ENCODE measurements at places on chromosomes 16 and 17.

- peak; percentile 40 for DNase-seq
Observed at GRCh38 chr17:30378241-30378824, 394 bp upstream of the CPD start.

- no peak for DNase-seq
Observed at GRCh38 chr17:4301066-4301465, 37.3 kb upstream of the ANKFY1 start.

DNA sequence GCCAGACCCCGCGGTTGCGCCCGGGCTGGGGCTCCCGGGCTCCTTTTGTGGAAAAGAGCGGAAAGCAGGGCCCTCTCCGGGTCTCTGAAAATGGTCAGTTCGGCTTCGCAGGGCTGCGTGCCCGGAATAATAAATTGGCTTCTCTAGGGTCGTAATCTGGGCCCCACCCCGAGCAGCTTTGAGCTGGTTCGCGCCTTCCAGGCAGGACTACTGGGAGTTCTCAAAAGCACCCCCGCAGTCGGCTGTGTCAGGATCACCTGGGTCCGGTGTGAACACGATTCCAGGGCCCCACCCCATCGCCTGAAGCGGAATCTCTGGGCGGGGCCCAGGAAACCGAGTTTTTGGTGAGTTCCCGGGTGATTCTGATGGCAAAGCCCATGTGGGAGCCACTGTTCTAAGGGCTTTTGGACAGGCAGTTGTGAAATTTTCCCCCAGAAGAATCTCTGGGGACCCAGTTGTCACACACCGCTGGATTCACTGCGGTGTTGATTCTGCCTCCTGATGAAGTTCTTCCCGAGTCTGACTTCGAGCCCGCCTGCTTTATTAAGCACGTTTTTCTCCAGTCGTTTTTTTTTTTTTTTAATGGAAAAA lies 77.0 kb downstream of the MRC2 start:
- DNase-seq: no peak

DNA sequence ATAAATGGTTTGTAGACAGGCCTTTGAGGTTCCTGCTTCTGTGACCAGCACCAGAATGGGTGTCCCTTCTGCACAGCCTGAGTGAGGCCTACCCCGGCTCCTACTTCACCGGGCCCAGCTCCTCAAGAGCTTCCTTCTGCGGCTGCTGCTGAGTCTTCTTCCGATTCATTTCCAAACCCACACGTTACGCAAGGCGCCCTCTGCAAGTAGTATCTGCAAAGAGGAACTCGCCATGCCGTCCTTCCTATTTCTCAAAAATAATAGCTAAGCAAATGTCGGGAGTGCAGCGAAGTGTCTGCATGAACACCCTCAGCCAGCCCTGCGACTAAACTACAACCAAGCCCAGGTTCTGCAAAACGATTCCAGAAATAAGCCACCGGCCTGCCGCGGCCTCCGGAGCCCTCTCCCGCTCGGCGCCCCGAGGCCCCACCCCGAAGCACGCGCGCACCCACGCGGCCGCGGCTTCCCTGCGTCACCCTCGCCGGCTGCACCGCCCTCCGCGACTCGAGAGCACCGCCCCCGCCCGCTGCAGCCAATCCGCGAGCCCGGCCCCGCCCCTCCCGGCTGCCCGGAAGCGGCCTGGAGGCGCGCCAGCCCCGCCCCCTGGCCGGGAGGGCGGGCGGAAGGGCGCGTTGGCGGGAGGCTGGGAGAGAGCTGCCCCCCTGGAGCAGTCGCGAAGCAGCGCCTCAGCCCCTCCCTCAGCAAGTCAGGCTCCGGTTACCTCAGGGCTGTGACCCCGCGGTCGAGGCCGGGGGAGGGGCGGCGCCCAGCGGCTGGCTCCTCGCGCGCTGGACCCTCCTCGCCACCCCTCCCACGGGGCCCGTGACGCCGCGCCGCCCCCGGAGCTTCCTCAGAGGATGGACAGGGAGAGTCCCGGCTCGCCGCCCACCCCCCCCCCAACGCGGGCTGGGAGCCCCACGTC lies 8.3 kb downstream of the MNT start:
- peak; percentile 100 for DNase-seq

DNA sequence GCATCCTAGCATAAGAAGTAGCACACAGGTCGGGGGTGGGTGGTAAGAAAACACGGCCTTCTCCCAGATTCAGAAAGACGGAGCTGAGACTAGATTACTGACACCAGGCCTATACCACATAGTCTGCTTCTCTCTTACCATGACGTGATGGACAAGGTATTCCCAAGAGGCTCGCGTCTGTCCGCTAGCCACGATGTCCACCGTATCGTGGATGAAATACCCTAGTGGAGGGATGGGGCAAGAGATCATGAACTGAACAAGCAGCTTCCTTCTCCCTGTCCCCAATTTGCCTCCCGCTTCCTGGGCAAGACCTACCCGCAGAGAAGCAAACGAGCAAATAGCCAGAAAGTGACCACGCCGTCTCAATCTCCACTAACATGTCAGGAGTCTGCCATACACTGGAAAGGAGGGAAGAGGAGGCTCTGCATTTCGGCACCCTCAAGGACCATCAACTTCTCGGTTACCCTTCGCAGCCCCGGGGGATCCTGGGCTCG lies 820 bp downstream of the TLCD1 start:
- peak; percentile 18 for DNase-seq

DNA sequence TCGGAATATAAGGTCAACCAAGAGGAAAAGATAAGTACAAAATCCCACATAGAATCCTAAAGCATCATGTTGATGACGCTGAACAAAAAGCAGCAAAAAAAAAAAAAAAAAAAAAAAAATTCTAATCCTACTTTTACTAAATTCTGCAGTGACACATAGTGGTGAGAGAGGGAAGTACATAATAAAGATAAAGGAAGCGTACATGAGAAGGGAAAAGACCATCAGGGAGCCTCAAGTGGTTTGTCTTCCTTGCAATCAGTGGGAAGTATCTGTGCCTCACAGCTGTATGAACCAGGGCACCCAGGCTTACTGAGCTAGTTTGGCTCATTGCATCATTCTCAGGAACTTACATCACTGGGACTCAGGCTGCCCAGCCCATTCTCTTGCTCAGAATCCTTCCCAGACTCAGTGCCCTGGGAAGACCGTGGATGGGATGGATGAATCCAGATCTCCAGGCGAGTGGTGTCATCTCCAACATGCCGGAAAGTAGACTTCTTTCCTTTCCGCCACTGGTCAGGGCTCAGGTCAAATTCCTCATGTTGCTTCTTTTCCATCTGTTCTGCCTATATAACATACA lies 21.2 kb downstream of the SMG6 start:
- peak; percentile 84 for DNase-seq

Measured in suppressor macrophage (primary cell).